Osteoblast (primary cell): ENCODE measurements at places on chromosomes 3 and 15. TPM values are rescaled to one million over a fixed set of nuclear protein-coding genes. Genes with fewer than 3 reads are reported as not detected.

CYP11A1 gene
- total RNA-seq: 1.4 and 2.1 TPM in 2 replicates

CASR gene
- total RNA-seq: not detected in 2 replicates

ARNT2 gene
- 26.2 and 30.0 TPM in 2 replicates for total RNA-seq

FGD5 gene
- under 0.01 TPM in 2 replicates for total RNA-seq

KNL1 gene
- total RNA-seq: 3.5 and 3.6 TPM in 2 replicates

- no peak overlapping the region for H3K27ac ChIP-seq
- H3K4me3 ChIP-seq: no peak overlapping the region
- H3K4me1 ChIP-seq: peaks cover 16% of the 10 kb centered on the region
These were observed 33.5 kb upstream of the ZNF774 start for GRCh38 chr15:90318591-90318990.

- peaks cover 34% of the 10 kb centered on the region for H3K4me1 ChIP-seq
- H3K27me3 ChIP-seq: no peaks in the 10 kb centered on the region
- peak; percentile 94 for DNase-seq
- H3K27ac ChIP-seq: peak overlapping the region; percentile 79
- H3K4me3 ChIP-seq: peak overlapping the region; percentile 65
These were observed 4.8 kb downstream of the HES1 start for GRCh38 chr3:194140520-194141414.

GRCh38 chr15:94359716-94360115, 128.4 kb downstream of the MCTP2 start:
- no peak overlapping the region for H3K4me3 ChIP-seq
- H3K27me3 ChIP-seq: no peaks in the 10 kb centered on the region
- no peaks in the 10 kb centered on the region for H3K4me1 ChIP-seq
- H3K36me3 ChIP-seq: no peaks in the 10 kb centered on the region

DNA sequence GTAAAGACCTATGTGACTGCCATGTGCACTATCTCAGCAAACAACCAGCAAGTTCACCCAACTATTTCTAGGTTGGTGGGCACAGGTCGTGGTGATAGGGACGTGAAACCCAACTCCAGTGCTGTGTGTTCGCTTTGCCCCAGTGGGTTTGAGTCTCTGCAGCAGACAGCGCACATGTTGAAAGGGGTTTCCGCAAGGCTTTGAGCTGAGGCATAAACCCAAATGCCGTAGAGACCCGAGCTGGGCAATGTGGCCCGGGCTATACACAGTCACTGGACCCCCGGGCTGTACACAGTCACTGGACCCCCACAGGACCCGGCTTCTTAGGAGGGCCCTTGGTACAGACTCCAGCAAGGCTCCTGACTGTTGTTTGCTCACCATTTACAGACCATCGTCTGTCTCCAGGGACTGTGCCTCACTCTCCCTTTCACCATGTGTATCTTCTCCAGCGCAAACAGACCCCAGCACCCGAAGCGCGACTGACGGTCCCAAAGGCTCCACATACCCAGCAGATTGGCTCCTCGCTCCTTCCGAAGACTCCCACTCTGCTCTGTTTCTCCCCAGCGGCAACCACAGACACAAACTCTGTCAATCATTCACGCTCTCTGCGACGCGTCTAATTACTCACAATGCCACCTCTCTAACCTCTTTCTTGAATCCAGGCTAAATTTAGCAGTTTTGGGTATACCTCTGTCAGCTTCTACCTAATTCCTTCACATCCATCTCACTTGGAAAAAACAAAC, 31.2 kb downstream of the PCSK6 start:
- no peaks in the 10 kb centered on the region for H3K4me1 ChIP-seq
- no peak for DNase-seq
- peaks cover 5% of the 10 kb centered on the region for H3K27me3 ChIP-seq
- no peak overlapping the region for H3K27ac ChIP-seq
- no peak overlapping the region for H3K4me3 ChIP-seq
- H3K36me3 ChIP-seq: no peaks in the 10 kb centered on the region

GRCh38 chr15:77944002-77944867, 133.3 kb downstream of the TBC1D2B start:
- peak; percentile 95 for DNase-seq
- H3K36me3 ChIP-seq: no peaks in the 10 kb centered on the region
- H3K27me3 ChIP-seq: no peaks in the 10 kb centered on the region
- H3K4me3 ChIP-seq: peak overlapping the region; percentile 70
- H3K27ac ChIP-seq: no peak overlapping the region

DNA sequence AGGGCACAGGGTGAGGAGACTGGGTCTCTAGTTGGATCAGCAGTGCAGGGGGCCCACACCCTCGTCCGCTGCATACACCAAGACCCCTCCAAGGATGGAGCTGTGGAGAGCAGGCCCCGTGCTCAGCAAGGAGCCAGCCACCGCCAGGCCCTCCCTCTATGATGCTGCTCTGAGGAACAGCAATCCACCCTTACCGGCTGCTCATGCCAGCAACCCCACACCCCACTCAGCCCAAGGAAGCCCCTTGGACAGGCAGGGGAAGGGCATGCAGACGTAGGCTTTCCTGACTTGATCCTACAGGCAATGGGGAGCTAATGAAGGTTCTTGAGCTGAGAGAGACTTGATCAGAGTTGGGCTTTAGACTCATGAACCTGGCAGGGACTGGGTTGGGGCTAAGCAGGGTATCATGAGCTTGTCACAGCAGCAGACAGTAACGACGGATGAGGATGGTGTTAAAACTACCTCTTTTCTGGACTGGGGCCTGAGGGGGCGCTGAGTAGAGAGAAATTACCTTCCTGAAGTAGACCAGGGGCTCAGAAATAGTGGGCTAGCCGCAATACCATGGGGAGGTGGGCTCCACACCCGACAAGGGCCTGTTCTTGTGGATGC, 50.5 kb upstream of the FGD5 start:
- H3K27ac ChIP-seq: no peak overlapping the region
- H3K27me3 ChIP-seq: no peaks in the 10 kb centered on the region
- H3K36me3 ChIP-seq: no peaks in the 10 kb centered on the region
- H3K4me1 ChIP-seq: no peaks in the 10 kb centered on the region
- peak; percentile 62 for DNase-seq

DNA sequence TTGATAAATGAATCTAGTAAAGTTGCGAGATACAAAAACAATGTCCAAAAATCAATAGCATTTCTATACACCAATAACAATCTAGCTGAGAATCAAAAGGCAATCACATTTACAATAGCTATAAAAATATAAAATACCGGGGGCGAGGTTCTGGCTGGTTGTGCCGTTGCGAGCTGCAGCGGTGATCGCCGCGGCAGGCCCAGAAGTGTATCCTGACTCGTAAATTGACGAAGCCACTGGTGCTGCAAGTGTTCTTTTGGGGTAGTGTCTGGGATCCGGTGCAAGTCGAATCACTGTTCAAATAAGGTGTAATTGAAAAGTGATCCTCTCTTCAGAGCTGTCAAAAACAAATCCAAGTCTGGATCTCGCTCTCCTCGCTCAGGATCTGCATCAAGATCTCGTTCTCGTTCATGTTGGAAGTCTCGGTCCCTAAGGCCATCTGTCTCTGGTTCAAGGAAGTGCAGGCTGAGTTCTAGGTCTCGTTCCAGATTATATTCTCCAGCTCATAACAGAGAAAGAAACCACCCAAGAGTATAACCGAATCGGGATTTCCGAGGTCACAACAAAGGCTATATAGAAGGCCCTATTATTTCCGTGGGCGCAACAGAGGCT, 80.1 kb upstream of the STT3B start:
- H3K36me3 ChIP-seq: no peaks in the 10 kb centered on the region
- no peak overlapping the region for H3K4me3 ChIP-seq
- peaks cover 26% of the 10 kb centered on the region for H3K27me3 ChIP-seq
- H3K4me1 ChIP-seq: no peaks in the 10 kb centered on the region
- no peak for DNase-seq

DNA sequence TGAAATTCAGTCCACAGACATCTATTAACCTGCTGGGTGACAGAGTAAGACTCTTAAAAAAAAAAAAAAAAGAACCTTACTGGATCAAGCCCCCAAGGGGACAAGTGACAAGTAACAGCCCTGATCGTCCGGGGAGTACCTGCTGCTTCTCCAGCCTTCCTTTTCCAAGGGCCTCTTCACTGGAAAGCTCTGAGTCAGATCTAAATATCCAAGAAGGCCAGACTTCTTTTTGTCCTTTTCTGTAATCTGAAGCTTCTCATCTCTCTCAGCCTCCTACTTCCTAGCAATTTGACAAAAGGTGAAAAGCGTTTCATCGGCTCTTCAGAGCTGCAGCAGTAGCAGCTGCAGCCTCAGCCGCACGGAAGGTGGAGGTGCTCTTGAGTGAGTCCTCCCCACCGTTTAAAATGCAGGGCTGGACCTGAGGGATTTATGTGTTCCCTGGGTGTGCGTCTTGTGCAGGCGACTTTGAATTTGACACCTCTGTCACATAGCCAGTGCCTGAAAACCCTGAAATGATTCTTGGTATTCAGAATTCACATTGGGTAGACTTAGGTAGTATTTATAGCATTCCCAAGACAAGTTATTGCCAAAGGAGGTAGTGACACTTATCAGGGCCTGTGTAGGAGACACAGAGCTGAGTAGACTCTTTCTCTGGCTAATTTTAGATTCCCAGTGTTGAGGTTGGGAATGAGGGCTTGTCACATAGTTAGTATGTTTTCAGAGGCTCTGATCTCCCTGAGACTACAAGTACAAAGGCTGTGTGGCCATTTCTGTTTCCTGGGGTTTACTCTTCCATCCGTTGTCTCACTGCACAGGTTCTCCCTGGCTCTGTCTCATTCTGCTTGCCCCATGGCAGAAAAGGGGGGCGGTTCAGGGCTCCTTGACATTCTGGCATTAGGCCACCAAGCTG, 291.2 kb upstream of the C2CD4B start:
- H3K27me3 ChIP-seq: no peaks in the 10 kb centered on the region
- peak; percentile 72 for DNase-seq
- no peak overlapping the region for H3K27ac ChIP-seq
- H3K4me1 ChIP-seq: peaks cover 46% of the 10 kb centered on the region

DNA sequence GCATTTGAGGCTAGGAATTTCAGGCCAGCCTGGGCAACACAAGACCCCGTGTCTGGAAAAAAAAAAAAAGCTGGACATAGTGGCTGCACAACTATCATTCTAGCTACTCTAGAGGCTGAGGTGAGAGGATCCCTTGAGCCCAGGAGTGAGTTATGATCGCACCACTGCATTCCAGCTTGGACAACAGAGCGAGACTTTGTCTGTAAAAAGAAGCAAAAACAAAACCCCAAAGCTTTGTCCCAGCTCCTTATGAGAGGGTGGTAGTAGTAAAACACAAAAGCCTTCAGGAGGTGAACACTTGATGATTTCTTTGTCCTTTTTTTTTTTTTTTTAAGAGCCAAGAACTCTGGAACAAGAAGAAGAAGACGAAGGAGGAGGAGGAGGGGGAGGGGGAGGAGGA, 1.1 kb upstream of the CD200 start:
- peaks cover 2% of the 10 kb centered on the region for H3K4me1 ChIP-seq
- no peak overlapping the region for H3K4me3 ChIP-seq
- no peak overlapping the region for H3K27ac ChIP-seq
- no peak for DNase-seq

DNA sequence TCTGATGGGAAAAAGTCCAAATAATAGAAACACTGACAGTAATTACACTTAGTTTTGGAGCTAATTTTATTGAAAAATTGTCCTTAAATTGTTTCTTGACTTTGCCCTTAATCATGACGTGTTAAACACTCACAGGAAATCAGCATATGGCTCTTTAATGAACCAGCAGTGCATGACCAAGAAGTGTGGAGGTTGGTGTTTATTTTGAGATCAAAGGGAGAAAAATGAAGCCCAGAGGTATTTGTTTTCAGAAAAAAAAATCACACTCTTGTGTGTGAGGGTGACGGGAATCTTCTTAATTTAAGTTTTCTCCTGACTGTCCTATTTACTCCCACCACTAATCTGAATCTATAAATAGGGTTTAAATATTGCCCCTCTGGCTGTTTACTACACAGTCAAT, 28.8 kb upstream of the SYNM start:
- no peaks in the 10 kb centered on the region for H3K36me3 ChIP-seq
- H3K4me3 ChIP-seq: no peak overlapping the region
- no peaks in the 10 kb centered on the region for H3K4me1 ChIP-seq
- H3K27ac ChIP-seq: no peak overlapping the region

DNA sequence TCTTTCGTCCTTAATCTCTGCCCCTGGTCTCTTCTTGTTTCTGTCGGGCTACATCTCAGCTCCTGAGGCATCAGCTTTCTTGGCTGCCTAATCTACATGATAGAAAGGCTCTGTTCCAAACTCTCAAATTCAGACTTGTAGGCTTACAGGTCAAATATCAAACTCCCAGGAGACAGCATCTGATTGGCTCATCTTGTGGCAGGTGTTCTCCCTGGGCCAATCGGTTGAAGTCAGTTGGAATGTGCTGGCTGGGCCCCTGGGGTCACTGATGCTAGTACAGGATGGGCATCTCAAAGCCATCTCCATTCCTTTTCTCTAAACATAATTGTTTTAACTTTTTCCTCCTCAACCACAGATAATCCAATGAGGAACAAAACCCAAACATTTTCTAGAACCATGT, 198.7 kb downstream of the CNTN3 start:
- H3K4me3 ChIP-seq: no peak overlapping the region
- H3K27me3 ChIP-seq: no peaks in the 10 kb centered on the region
- DNase-seq: no peak
- no peak overlapping the region for H3K27ac ChIP-seq
- H3K4me1 ChIP-seq: no peaks in the 10 kb centered on the region

GRCh38 chr3:49607796-49608195, 53.5 kb downstream of the BSN start:
- no peaks in the 10 kb centered on the region for H3K27me3 ChIP-seq
- H3K27ac ChIP-seq: no peak overlapping the region

DNA sequence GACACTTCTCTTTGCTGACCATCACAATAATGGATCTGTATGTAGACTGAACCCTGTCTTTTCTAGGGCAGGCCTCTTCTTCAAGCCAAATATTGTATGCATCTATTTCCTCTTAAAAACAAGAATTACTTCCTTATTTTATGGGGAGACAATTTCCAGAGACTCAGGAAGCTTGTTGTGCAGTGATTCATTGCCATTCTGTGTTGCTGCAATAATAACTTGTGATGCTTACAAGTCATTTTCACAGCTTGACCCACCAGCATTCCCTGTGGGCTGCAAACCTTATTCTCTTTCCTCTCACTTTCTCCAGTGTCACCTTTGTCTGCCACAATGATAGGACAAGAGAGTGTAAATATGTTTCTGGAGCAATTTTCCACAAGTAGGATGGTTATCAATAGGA, 276.7 kb upstream of the SGO1 start:
- no peaks in the 10 kb centered on the region for H3K27me3 ChIP-seq
- no peak overlapping the region for H3K27ac ChIP-seq
- DNase-seq: no peak
- no peak overlapping the region for H3K4me3 ChIP-seq
- H3K4me1 ChIP-seq: no peaks in the 10 kb centered on the region
- no peaks in the 10 kb centered on the region for H3K36me3 ChIP-seq

GRCh38 chr15:41544650-41545015, 576 bp upstream of the RPAP1 start:
- H3K4me1 ChIP-seq: no peaks in the 10 kb centered on the region
- DNase-seq: no peak
- no peaks in the 10 kb centered on the region for H3K27me3 ChIP-seq
- H3K4me3 ChIP-seq: peak overlapping the region; percentile 40
- no peaks in the 10 kb centered on the region for H3K36me3 ChIP-seq
